Spinal cord (tissue), 10 donors: ENCODE measurements at places on chromosomes 16 and 17.

DNA sequence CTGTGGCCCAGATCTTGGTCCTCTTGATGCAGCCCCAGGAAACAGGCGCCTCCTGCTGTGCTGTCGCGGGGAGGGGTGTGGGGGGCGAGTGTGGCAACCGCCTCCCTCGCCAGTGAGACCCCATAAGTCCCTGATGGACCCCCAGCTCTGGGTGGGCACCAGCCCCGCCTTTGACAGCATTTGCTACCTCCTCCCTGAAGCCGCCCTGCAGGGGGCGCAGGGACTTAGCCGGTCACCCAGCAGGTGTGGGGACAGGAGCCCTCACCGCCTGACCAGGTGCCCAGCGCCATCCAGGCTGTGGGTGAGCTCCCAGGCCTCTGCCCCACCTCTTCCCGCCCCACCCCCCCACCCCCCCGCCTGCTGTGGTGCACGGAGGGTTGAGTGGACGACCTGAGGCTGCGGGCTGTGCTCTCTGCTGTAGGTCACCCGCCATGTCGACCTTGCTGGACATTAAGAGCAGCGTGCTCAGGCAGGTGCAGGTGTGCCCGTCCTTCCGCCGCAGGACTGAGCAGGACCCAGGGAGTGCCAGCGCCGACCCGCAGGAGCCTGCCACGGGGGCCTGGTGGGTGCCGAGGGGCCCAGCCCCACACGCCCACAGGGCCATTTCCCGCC is 4.8 kb downstream of the BAIAP3 start:
- DNase-seq, result no peak

DNA sequence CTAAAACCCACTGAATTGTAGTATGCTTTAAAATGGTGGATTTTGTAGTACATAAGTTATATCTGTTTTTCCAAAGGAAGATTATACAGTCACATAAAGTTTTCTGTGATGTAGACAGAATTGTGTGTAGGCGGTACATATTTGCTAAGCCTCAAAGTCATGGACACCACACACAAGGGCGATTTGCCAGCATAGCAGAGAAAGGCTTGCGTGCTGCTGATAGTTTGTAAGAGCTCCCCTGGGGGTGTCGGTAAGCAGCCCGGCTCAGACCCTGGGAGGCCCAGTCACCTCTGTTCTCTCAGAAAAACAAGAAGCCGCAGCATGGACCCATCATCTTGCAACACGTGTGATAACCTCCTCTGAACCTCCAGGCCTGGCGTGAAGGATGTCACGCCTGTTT is 38.3 kb upstream of the AKTIP start:
- DNase-seq, result no peak

DNA sequence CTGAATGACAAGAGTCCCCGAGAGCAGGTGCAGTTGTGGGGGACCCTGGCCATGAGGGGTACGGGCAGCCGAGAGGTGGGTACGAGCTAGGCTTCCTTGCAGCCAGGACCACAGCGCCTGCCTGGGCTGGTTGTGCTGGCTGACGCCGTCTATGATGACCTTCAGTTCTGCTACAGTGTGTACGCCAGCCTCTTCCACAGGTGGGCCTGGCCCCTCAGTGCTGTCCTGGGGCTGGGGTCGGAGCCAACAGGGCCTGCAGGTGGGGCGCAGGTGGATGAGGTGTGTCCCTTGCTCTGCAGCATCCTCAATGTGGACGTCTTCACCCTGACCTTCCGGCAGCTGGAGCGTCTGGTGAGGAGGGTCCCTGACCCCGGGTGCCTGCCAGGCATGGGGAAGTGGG is 7.2 kb downstream of the TSR3 start:
- DNase-seq, result no peak

DNA sequence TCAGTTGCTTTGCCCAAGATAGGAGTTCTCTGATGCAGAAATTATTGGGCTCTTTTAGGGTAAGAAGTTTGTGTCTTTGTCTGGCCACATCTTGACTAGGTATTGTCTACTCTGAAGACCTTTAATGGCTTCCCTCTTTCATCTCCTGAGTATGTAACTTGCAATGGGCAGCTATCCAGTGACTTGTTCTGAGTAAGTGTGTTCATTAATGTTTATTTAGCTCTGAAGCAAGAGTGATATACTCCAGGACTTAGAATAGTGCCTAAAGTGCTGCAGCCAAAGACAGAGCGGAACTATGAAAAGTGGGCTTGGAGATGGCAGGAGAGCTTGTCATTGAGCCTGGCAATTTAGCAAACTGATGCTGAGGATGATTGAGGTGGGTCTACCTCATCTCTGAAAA is 8.8 kb upstream of the TANGO6 start:
- no peak for DNase-seq
